Activated gamma-delta T cell treated with anti-CD3 and anti-CD28 coated beads, Interleukin-2, amount 50 U/mL, for 16 hours (primary cell): ENCODE measurements at places on chromosomes 1 and 21.

DNA sequence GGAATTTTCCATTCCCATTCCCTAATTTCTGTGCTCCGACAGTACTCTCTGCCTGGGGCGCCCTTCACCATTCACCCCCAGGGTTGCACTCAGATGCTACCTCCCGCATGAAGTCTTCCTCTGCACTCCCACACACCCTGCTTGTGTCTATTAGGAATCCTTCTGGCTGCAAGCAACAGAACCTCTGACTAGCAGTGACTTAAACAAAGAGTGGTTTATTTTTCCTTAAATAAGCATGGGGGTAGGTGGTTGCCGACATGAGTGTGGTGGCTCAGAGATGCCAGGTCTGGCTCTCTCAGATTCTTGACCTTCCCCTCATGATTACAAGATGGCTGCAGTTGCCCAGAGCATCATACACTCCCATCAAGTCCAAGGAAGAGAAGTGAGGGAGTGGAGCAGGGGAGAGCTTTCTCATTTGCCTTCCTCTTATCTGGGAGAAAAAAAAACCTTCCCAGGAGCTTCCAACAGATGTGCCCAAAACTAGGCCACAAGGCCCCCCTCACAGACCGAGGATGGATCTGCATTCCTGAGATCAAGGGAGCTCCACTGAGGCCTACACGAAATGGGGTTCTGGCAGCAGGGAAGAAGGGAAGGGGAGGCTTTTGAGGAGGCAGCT lies 49.6 kb upstream of the LBR start:
- DNase-seq, result no peak

- no peak for DNase-seq
Measured at GRCh38 chr1:104760017-104760416, 1010.3 kb downstream of the AMY1C start.

- peak; percentile 48 for DNase-seq
Measured at GRCh38 chr1:32334864-32335534, 1.0 kb downstream of the MARCKSL1 start.

GRCh38 chr1:43866201-43866600 lies 67.4 kb upstream of the ARTN start:
- no peak for DNase-seq

- DNase-seq, result no peak
Measured at GRCh38 chr1:230270185-230270558, 156.0 kb downstream of the PGBD5 start.

DNA sequence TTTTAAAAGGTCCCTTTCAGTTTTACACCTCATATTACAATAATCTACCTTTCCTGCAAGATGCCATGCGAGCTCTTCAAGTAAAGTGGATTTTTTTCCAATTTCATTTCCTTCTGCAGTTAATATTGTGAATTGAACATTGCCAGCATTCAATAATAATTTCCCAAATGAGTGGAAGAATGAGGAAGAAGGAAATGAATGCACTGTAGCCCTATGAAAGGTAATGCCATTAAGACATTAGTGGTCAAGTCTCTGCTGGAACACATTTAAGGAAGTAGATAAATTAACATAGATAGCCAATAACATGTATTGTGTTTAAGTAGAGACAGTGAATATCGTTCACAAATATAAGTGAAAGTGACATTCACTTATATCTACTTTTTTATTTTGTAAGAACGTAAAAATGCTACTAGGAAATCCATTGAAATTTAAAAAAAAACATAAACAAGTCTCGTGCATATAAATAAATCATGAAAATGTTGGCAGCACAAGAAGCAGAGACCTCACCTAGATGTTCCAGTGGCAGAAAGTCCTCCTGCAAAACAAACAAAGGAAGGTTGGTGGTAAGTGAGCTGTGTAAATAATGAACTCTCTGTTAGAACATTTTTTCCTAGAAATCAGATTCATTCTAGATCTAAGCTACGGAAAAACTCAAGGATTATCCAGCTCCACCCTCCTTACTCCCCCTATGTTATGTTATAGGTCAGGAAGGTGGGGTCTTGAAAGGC lies 17.7 kb downstream of the FCRL3 start:
- DNase-seq, result no peak

DNA sequence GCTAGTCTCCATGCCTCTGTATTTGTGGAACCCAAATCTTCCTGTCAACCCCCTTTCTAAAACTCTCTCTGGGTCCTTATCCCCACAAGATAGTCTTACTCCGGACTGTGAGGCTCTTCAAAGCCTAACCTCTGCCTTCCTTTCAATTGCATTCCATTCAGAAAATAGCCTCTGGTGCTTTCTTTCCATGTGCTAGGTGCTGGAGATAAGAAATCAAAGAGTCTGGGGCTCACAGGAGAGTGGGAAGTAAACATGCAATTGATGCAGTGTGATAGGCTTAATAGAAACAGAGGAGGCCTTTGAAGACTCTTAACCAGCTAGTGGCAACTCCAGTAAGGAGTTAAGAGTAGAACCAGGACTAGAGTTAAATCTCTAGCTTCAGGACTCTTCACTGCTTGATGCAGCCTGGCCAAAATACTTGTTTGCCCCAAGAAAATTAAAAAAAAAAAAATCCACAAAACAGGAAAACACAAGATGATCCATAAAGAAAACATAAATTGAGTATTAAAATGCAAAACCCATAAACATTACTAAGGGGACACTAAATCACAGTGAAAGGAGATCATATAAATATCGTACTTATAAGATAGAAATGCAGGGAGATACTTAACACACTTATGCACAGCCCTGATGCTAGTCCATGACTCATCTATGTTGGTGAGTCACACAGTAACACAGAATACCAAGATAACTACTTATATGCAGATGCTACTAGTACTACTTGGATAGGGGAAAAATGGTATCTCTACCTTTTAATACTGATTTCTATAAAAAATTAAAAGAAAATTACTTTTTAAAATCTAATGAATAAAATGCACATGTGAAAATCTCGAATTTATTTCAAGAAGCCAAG lies 341.5 kb downstream of the KCNH1 start:
- no peak for DNase-seq

DNA sequence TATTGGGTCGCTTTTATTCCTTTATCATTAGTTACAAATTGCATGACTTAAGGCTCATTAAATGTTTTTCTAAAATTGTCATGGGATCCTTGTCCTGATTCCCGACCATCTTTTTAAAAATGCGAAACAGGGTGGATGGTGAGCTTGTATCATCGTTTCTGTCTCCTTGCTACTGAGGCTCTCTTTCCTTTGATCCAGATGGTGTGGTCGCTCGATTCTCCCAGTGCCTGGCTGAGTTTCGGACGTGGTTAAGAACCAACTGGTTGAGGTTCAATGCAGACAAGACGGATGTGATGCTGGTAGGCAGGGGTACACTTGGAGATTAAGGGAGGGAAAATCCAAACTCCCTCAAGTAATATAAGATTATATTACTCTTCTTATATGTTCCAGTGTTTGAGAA lies 1.2 kb downstream of the MIER1 start:
- no peak for DNase-seq

DNA sequence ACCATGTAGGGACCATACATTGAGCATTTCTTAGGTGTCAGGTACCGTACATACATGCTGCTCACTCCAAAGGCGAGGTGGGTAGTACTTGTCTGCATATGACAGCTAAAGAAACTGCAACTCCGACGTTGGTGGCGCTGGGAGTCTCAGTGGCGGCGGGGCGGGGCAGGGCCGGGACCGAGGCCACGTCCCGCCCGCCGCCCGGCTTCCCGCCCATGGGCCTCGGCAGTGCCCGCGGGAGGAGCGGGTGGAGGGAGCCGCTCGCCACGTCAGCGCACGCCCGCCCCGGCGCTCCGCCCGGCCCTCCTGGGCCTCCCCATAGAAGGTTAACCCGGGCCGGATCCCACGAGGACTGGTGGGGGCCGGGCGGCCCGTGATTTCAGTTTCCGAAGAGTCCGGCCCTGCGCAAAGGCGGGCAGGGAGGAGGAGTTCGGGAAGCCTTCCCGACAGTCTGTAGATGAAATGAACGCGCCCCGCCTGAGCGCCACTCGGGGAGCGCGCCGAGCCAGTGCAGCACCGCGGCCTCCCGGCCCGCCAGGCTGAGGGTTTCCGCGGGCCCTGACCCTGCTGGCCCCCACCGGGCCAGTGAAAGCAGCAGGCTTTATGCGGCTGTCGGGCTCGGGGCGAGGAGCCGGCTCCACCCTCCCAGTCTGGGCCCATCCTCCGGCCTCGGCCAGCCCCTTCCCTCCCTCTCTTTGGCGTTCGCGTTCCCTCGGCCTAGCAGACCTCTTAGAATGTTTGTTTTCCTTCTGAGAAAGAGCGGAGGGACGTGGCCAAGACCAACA lies 119.9 kb upstream of the JUN start:
- peak; percentile 57 for DNase-seq

DNA sequence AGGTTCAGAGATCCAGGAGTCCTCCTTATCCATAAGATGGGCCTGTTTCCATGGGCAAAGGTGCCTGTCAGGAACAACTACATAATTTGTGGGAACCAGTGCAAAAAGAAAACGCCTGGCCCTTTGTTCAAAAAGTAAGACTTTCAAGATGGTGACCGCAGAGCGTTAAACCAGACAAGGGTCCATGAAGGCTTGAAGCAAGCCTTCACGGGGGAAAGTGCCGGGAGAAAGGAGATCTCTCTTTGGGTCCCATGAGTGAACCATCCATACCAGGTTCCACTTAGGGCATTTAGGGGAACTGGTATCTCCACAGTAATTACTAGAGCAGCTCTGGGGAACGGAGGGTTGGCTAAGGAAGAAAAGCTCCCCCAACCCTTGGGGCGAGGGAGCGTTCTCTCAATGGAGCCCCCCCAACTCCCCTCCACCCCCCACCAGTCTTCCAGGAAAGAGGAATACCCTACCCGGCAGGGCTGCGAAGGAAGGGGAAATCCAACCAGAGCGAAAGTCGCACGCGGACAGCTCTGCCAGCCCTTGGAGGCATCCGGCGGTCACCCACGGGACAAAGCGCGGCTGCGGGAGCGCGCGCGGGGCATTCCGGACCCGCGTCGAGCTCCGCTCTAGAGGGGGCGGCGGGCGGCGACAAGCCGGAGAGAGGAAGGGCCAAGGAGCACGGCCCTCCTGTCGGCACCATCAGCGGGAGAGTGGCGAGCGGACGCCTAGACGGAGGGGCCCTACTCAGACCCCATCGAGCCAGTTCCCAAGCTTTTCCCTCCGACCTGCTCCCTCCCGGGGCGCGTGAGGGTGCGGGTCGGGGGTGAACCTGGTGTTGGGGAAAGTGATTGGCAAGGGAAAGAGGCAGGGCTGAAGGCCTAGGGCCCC lies 687 bp upstream of the RASSF5 start:
- no peak for DNase-seq

- DNase-seq, result no peak
Measured at GRCh38 chr1:232413674-232414073, 216.3 kb downstream of the SIPA1L2 start.

DNA sequence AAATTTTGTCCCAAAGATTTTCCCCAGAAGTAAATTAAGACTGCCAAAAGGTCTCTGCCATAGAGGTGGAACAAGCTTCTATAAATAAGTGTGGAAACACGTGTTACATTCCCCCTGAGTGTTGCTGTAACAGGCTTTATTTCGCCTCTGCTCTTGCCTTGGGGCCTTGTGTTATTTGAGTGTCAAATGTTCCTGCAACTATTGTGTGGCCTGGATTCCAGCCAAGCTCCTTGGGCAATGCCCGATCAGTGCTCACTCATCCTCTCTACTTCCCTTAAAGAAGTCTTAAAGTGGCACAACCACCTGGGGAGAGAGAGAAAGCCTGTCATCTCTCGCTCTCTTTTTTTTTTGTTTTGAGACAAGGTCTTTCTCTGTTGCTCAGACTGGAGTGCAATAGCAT lies 156.7 kb downstream of the NR5A2 start:
- DNase-seq, result no peak

- DNase-seq, result no peak
Measured at GRCh38 chr1:39214714-39214997, 10.2 kb downstream of the MACF1 start.

GRCh38 chr1:247451388-247452010 lies 6.4 kb downstream of the OR2B11 start:
- no peak for DNase-seq

GRCh38 chr1:156378557-156378956 lies 9.5 kb downstream of the RHBG start:
- DNase-seq, result no peak

- no peak for DNase-seq
Measured at GRCh38 chr21:14863745-14864210, 201.0 kb downstream of the NRIP1 start.

GRCh38 chr1:41907446-41907845 lies 11.3 kb downstream of the HIVEP3 start:
- DNase-seq, result no peak

GRCh38 chr1:22490309-22490708 lies 38.7 kb downstream of the ZBTB40 start:
- no peak for DNase-seq
